Effector memory CD4-positive, alpha-beta T cell (primary cell): ENCODE measurements at places on chromosomes 4 and X.
A peak's percentile ranks its signal among the peaks of the same experiment; 100 is the strongest.

DNA sequence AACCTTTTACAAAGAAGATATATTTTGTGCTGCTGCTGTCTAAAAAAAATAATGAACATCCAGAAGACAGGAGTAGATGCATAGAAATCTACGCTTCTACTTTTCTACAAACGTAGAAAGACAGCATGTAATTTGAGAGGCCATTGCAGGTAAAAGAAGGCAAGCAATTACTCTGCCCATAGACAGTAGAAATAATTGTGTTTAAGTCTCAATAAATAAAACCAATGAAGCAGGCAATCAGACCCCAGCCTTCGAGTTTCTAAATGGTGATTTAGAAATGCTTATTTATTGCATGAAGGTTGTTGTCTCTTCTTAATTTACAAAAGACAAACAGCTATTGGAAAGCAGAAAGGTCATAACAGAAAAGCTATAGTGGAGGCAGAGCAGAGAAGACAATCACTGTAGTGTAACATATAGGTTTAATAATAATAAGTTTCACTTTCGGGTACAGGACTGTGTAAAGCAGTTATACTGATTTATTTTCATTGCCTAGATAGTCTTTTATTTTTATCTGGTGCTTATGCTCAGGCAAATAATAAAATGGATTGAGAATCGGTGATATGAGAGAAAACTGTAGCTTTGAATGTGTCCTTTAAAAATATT is 123.0 kb upstream of the TACR3 start:
- H3K4me1 ChIP-seq = no peaks in the 10 kb centered on the region
- no peak overlapping the region for H3K27ac ChIP-seq
- no peak for DNase-seq
- no peak overlapping the region for H3K4me3 ChIP-seq

- peak overlapping the region; percentile 88 for H3K4me3 ChIP-seq
- DNase-seq = peak; percentile 3
- H3K4me1 ChIP-seq = peaks cover 5% of the 10 kb centered on the region
Measured at GRCh38 chr4:122152711-122153226, 638 bp downstream of the BLTP1 start.

DNA sequence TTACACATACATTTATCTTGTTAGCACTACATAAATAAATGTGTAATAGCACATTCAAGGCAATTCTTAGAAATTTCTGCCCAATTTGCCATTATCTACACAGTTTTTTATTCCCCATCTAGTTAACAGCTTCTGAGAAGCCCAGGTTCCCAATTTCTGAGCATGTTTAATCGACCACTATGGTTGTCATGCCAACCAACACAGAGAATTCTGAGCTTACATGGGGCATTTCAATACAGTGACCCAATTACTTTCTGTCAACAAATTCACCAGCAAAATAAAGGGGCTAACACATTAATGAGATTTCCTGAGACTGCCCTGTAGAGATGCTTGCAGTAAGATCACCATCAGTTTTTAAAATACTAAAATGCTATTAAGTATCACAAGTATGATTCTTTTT is 22.0 kb downstream of the GPM6A start:
- no peak overlapping the region for H3K4me3 ChIP-seq
- DNase-seq = no peak
- H3K36me3 ChIP-seq = no peaks in the 10 kb centered on the region
- no peaks in the 10 kb centered on the region for H3K4me1 ChIP-seq
- H3K27me3 ChIP-seq = no peaks in the 10 kb centered on the region

GRCh38 chrX:47817421-47817820 is 19.3 kb upstream of the ZNF81 start:
- H3K4me1 ChIP-seq = no peaks in the 10 kb centered on the region
- H3K4me3 ChIP-seq = no peak overlapping the region
- no peaks in the 10 kb centered on the region for H3K36me3 ChIP-seq
- H3K27me3 ChIP-seq = no peaks in the 10 kb centered on the region
- H3K27ac ChIP-seq = no peak overlapping the region
- DNase-seq = no peak

GRCh38 chr4:7960790-7961655 is 21.4 kb upstream of the AFAP1 start:
- no peak overlapping the region for H3K27ac ChIP-seq
- peaks cover 15% of the 10 kb centered on the region for H3K4me1 ChIP-seq
- no peak overlapping the region for H3K4me3 ChIP-seq
- DNase-seq = no peak

DNA sequence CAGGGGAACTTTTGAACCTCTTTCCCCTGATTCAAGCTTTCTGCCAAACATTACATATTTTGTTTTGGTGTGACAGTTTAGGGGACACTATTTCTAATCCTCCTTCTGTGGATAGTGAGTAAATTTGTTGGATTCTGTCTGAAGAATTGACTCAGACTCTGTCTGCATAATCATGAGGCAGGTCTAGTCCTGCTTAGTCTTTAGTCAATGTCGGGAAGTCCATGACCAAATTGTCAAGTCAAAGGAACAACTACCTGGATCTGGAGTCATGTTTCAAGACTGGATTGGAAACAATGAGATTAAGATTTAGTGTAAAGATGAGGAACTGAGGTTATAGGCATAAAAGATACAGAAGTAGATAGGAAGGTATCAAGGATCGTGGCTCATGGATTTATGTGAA is 100.9 kb downstream of the MAGEB17 start:
- H3K4me3 ChIP-seq = no peak overlapping the region
- H3K27me3 ChIP-seq = no peaks in the 10 kb centered on the region
- no peak for DNase-seq
- no peaks in the 10 kb centered on the region for H3K36me3 ChIP-seq

DNA sequence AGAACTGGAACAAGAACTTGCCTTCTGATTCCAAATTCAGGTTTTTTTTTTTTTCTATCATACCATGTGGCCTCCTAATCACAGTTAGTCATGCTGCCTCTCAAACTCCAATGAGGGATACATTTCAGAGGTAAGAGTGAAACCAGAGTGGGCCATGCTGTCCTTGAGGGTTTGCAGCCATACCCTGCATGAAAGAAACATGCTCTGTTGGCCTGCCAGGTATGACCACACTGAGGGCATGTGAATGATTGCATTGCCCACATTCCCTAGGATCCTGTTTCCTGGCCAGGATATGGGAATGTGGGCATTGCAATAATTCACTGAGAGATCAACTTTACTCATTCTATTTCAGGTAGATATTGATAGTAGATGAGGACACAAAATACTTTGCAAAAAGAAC is 56.4 kb upstream of the DDIT4L start:
- DNase-seq = no peak
- H3K36me3 ChIP-seq = no peaks in the 10 kb centered on the region
- H3K4me3 ChIP-seq = no peak overlapping the region
- H3K27me3 ChIP-seq = no peaks in the 10 kb centered on the region
- no peak overlapping the region for H3K27ac ChIP-seq

DNA sequence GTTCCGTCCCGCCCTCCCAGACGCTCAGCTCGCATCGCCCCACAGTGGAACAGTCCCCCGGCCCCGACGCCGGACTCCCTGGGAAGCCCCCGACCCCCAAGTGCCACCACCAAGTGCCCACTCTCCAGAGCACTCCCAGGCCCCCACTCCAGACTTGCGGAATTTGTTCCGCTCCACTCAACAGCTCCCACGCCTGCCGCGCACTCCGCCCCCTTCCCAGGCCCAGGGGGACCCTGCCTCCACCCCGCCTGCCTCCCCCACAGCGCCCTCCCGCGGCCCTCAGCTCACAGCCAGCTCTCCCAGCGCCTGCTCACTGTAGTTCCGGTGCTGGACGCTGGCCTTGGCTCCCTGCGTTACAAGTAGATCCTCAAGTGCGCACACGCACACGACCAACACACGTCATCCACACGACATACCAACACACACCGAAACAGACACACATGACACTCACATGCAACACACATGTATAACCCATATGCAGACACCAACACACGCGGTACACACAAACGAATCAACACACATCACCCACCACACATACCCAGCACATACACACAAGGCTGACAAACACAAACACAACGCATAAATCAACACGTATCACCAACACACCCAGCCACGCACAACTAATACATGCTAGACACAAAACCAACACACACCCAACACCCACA is 8.0 kb downstream of the MSX1 start:
- H3K4me3 ChIP-seq = no peak overlapping the region
- H3K4me1 ChIP-seq = peaks cover 3% of the 10 kb centered on the region
- DNase-seq = no peak
- peaks cover 77% of the 10 kb centered on the region for H3K27me3 ChIP-seq
- H3K36me3 ChIP-seq = no peaks in the 10 kb centered on the region

DNA sequence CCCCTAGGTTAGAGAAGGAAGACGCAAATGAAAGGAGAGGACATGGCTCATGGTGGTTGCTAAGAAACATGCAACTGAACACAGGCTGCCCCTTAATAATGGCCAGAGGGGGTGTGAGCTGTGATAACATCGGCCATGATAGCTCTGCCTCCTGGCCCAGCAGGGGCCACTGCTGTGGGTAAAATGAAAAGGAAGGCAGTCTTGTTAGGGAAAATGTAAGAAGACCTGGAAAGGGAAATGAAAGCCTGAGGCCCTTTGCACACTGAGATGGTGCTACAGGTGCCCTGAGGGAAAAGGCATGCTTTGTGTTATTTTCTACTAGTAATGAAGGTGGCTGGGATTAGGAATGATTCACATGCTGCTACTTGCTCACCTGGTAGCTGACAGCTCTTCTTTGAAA is 123.6 kb upstream of the MID1 start:
- no peaks in the 10 kb centered on the region for H3K36me3 ChIP-seq
- no peak overlapping the region for H3K27ac ChIP-seq
- no peaks in the 10 kb centered on the region for H3K27me3 ChIP-seq
- H3K4me1 ChIP-seq = no peaks in the 10 kb centered on the region
- no peak overlapping the region for H3K4me3 ChIP-seq

GRCh38 chr4:24137671-24138601 is 248.1 kb upstream of the PPARGC1A start:
- DNase-seq = no peak
- no peaks in the 10 kb centered on the region for H3K27me3 ChIP-seq
- no peak overlapping the region for H3K4me3 ChIP-seq
- no peak overlapping the region for H3K27ac ChIP-seq
- H3K4me1 ChIP-seq = no peaks in the 10 kb centered on the region
- no peaks in the 10 kb centered on the region for H3K36me3 ChIP-seq

- peaks cover 3% of the 10 kb centered on the region for H3K4me1 ChIP-seq
- no peak overlapping the region for H3K4me3 ChIP-seq
- no peaks in the 10 kb centered on the region for H3K27me3 ChIP-seq
Measured at GRCh38 chrX:37786624-37787422, 7.0 kb downstream of the CYBB start.

- no peak overlapping the region for H3K4me3 ChIP-seq
- no peaks in the 10 kb centered on the region for H3K36me3 ChIP-seq
- DNase-seq = no peak
- H3K27ac ChIP-seq = no peak overlapping the region
- H3K4me1 ChIP-seq = no peaks in the 10 kb centered on the region
- H3K27me3 ChIP-seq = no peaks in the 10 kb centered on the region
Measured at GRCh38 chr4:123870216-123870876, 473.8 kb downstream of the SPRY1 start.

DNA sequence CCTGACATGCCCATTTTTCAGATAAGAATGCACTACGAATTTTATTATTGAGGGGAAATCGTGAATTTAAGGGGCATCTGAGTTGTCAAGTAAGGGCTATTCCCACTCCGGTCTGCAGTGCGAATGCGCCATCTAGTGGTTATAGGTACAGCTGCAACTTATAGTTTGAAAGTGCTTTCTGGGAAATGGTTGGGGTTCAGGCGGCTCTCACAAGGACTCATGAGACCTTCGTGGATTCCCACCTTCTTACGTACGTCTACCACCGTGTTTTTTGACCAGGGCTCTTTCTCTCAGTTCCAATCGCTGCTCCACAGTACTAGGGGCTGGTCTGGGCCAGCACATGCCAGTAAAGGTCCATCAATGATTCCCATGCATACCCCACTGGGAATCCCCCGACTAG is 12.3 kb downstream of the MSL3 start:
- DNase-seq = peak; percentile 5
- H3K27me3 ChIP-seq = no peaks in the 10 kb centered on the region
- H3K4me1 ChIP-seq = no peaks in the 10 kb centered on the region
- H3K36me3 ChIP-seq = peaks cover 31% of the 10 kb centered on the region
- peak overlapping the region; percentile 45 for H3K27ac ChIP-seq
- no peak overlapping the region for H3K4me3 ChIP-seq

DNA sequence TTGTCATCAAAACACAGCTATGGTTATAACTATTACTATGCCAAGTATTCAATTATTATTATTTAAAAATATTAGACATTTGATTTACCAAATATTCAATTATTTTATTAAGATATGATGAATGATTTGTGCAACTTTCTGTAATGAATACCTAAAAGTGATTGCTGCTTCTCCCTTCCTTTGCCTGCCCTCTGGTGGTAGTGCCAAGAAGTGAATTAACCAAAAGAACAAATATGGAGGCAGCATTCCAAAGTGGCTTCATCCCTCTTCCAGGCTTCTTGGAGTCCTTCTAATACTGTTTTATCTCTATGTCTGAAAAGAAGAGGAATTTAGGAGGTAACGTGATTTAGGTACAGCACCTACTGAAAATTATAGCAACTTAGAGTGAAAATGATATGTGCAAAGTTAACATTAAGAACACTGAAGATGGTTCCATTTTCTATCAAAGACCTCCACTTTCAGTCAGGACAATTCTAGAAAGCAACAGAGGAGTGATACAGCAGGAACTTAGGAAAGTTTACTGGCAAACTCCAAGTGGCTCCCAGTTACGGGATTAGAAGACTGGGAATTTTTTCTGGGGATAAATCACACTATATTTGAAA is 43.0 kb downstream of the ENPEP start:
- no peaks in the 10 kb centered on the region for H3K27me3 ChIP-seq
- H3K27ac ChIP-seq = no peak overlapping the region
- no peaks in the 10 kb centered on the region for H3K36me3 ChIP-seq
- no peak for DNase-seq

GRCh38 chr4:138659812-138660316 is 355.7 kb upstream of the NOCT start:
- H3K36me3 ChIP-seq = no peaks in the 10 kb centered on the region
- H3K27me3 ChIP-seq = no peaks in the 10 kb centered on the region

GRCh38 chrX:71053217-71053621 is 14.9 kb downstream of the SNX12 start:
- H3K27me3 ChIP-seq = no peaks in the 10 kb centered on the region
- no peaks in the 10 kb centered on the region for H3K36me3 ChIP-seq
- no peak overlapping the region for H3K27ac ChIP-seq
- DNase-seq = peak; percentile 2

DNA sequence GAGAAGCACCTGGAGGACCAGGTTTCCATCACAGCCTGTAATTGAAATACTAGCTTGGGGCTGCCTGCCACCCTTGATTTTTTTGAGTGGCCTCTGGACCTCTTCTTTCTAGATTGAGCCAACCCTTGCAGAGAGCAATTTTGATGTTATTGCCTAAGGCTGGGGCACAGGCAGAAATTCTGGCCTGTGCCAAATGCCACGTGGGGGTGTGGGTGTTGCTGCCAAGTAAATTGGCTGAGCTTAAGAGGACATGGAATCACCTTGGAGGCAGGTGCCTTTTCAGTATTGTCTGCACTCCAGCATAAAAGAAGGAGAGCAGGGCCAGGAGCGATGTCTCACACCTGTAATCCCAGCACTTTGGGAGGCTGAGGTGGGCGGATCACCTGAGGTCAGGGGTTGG is 286.1 kb upstream of the PRPS2 start:
- no peak overlapping the region for H3K4me3 ChIP-seq
- no peaks in the 10 kb centered on the region for H3K27me3 ChIP-seq
- H3K27ac ChIP-seq = no peak overlapping the region
- no peaks in the 10 kb centered on the region for H3K4me1 ChIP-seq
